Aortic smooth muscle cell (primary cell): ENCODE measurements at places on chromosomes 1 and 21. TPM values are rescaled to one million over a fixed set of nuclear protein-coding genes. Genes with fewer than 3 reads are reported as not detected.

KAZN gene
- total RNA-seq, result 5.3 and 6.3 TPM in 2 replicates

ARTN gene
- under 0.01 and 0.25 TPM in 2 replicates for total RNA-seq

ANKRD34A gene
- total RNA-seq, result 0.40 and 0.62 TPM in 2 replicates

TNFRSF18 gene
- total RNA-seq, result not detected in 2 replicates

NVL gene
- 17.7 and 18.3 TPM in 2 replicates for total RNA-seq

OR2T11 gene
- total RNA-seq, result not detected in 2 replicates

TEKT2 gene
- total RNA-seq, result under 0.01 TPM in 1 of 2 replicates, not detected in the other

TNNT2 gene
- total RNA-seq, result not detected in 2 replicates

NR0B2 gene
- total RNA-seq, result not detected in 2 replicates

MFSD2A gene
- 0.62 and 1.8 TPM in 2 replicates for total RNA-seq

NRIP1 gene
- 15.5 and 15.9 TPM in 2 replicates for total RNA-seq

FAAH gene
- 0.37 and 0.92 TPM in 2 replicates for total RNA-seq

HSPA6 gene
- 0.26 and 0.62 TPM in 2 replicates for total RNA-seq

NR1I3 gene
- not detected in 2 replicates for total RNA-seq

CFHR3 gene
- total RNA-seq, result 0.06 TPM in 1 of 2 replicates, not detected in the other

C8A gene
- total RNA-seq, result not detected in 2 replicates

C1orf167 gene
- 0.92 and 0.99 TPM in 2 replicates for total RNA-seq
